ENCODE measurements at places on chromosomes 2 and 18.

DNA sequence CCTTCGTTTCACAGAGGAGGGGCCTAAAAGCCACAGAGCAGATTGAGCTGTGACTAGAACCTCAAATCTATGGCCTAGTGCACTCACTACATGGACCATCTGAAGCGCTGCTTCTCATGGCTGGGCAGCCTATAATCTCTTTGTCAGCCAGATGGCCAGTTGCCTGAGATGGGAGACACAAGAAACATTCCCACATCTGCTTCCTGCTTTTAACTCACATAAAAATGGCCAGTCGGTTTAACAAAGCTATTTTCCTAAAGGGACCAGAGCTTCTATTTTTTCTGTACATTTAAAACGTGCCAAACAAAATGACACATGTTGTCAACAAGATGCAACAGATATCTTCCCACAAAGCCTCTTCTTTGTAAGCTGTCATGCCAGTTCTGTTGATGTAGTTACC is 173.8 kb downstream of the GFPT1 start:
- DNase-seq = no peak

DNA sequence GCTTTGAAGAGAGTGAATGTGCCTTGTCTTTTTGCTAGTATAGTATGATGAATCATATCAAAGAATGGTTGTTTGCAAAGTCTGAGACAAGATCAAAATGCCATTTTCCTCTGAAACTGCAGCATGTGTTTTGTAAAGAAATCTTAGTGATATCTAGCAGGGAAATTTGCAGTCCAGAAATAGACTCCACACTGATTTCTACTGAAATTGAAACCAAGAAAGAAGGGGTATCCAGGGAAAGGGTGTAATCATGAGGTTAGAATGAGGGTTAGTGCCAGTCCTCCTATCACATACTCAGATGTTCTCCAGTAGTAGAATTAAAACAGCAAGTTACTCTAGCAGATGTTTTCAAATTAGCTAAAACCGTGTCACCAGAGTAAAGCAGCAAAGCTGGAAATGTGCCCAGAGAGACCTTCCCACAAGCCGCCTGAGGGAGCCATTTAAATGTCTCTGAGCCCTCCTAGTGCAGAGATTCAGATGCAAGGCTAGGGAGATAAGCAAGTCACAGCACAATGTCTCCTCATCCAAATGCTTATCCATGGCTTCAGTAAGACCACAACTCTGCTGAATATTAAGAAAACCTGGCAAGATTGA is 4.9 kb downstream of the DLGAP1 start:
- no peak for DNase-seq

DNA sequence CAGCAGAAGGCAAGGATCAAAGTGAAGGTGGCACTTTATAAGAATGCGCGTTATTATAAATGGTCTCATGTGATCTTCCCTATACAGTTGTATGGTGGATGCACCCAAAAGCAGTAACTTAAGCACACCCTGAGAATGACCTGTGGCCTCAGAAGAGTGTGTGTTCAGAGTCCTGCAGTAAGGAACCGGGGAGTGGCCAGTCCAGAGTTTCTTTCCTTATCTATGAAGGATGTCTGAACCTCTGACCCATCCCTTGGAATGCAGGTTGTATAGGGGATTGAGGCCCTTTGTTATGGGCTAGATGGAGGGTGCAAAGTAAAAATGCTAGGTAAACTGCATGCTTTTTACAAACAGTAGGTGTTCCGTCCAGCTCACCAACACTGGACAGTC is 43.6 kb upstream of the ANKRD44 start:
- DNase-seq = no peak

- DNase-seq = no peak
These were observed 1.1 kb downstream of the MAP3K20 start for GRCh38 chr2:173076581-173077345.

DNA sequence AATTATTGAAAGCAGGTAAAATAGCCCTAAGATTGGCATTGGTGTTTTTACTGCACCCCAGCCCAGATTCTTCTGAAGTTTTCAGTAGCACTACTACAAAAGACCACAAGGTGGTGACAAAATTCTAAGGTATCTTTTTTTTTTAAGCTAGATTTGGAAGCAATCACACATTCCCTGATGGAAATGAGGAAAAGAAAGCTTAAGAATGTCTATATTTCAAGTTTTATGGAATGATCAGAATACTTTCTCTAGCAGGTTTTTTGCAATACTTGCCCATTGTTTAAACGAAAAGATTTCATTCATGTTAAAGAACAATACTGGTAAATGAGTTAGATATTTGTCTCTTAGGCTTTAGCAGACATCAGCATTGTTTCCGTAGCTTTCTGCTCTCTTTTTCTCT is 32.1 kb upstream of the ZNF638 start:
- DNase-seq = peak; percentile 21

GRCh38 chr2:233460726-233461441 is 105.7 kb downstream of the USP40 start:
- no peak for DNase-seq

- DNase-seq = no peak
These were observed 56.2 kb downstream of the STRADB start for GRCh38 chr2:201507725-201508124.

DNA sequence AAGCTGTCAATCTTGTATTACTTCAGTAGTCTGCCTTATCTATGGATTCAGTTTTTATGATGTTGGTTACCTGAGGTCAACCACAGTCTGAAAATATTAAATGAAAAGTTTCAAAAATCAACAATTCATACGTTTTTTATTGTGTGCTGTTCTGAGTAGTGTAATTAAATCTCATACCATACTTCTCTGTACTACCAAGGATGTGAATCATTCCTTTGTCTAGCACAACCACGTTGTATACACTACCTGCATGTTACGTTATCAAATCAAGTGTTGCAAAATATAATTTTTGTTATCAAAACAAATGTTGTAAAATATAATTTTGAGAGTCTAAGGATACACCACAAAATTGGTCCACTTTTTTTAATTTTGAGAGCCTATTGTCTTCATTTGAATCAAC is 590.2 kb upstream of the SETBP1 start:
- DNase-seq = no peak

DNA sequence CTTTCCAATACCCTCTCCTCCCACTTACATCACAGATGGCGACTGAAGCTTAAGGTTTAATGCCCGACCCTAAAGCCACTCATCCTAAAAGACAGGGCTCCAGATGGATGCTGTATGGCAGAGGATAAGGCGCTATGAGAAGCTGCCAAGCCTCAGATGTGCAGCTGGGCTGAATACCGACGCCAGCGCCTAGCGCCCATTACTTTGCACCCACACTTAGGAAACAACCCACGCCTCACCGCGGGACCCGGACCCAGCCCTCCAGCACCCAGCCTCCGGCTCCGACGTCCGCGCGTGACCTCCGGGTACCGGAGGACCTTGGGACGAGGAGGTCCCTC is 335 bp downstream of the TRAK2 start:
- no peak for DNase-seq

DNA sequence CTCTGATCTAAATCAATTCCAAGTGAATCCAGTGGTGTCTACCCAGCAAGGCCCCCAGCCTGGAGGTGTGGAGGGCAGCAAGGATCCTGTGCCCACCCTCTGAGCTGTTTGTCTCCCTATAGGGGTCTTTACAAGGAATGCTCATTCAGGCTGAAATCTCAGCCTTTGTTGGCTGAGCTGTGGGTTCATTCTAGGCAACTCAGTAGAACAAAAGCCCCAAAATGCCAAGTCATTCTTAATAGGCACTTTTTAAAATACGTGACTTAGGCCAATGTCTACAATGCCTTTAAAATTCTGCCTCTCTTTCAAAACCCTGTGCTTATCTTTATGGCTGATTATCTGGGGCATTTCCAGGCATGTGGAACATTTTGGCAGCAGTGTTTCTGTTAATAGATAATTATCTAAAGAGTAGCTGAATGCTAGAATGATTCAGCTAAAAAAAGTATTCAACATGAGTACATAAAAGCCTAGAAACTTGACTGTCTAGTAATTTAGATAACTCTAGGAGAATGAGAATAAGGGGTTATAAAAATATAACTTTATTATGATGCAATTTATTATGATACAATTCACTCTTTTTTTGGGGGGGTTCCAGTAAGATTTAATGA is 7.4 kb downstream of the UGT1A6 start:
- DNase-seq = peak; percentile 53

DNA sequence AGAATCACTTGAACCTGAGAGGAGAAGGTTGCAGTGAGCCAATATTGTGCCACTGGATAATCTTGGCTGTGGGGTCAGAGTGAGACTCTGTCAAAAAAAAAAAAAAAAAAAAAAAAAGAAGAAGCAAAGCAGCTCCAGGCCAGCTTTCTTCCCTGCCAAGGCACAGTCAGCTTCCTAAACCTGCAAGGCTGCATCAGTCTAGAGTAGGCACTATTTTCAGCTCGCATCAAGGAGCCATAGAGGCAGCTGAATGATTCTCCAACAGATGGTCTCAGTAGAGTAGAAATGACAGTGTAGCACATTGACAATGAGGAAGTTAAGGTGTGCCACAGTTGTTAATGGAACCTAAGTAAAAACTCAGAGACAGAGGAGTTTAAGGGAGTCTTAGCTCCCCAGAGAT is 35.6 kb downstream of the BMP10 start:
- DNase-seq = no peak

GRCh38 chr18:8403713-8404112 is 205.5 kb upstream of the RAB12 start:
- DNase-seq = no peak

GRCh38 chr2:240551811-240552210 is 6.0 kb downstream of the ANKMY1 start:
- no peak for DNase-seq

- no peak for DNase-seq
These were observed 56.7 kb downstream of the ABCB11 start for GRCh38 chr2:168974428-168974827.

- no peak for DNase-seq
These were observed 769.6 kb upstream of the CRIM1 start for GRCh38 chr2:35585972-35586371.

GRCh38 chr2:119552902-119553301 is 8.7 kb downstream of the CFAP221 start:
- DNase-seq = no peak

DNA sequence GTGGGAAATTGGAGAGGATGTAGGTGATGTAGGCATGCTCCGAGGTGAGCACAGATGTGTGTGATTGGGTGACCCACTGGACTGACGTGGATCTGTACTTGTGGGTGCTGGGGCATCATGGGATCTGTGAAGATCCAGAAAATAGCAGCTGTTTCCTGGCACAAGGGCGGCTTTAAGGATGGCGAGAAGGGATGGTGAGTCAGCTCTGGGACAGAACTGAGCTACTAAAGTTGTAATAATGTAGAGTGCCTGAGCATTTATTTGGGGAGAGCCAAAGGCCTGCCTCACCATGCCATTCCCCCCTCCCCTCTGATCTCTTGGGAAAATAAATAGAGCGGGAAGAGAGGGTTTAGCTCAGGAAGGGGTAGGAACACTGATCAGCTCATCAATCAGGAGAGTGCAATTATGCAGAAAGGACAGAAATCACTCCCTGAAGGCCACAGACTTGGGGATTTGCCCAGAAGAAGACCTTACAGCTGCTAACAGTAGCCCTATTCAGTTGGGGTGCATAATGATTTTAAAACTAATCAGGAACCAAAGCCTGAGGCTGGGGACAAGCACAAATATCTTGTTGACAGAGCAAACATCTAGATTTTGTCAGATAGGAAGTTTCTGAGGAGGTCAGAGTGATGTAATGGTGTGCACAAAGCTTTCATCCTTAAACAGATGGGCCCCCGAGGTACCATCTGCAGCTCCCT is 30.3 kb downstream of the TANC1 start:
- DNase-seq = peak; percentile 49

DNA sequence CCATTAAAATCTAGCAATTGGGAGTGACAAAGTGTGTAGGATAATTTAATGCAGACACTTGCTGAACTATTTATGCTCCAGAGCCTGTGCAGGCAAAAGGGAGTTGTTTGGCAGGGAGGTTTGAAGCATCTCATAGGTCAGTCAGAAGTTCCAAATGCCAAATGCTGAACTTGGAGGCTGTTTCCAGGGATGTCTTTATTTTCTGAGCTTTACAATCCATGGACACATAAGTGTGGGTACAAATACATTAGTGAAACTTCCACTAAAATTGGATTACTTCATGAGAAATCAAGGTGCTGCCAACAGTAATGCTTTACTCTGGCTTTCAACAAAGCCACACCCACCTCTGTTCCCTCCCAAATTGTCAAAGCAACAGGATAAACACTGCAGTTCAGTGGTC is 422.1 kb upstream of the SETBP1 start:
- no peak for DNase-seq

DNA sequence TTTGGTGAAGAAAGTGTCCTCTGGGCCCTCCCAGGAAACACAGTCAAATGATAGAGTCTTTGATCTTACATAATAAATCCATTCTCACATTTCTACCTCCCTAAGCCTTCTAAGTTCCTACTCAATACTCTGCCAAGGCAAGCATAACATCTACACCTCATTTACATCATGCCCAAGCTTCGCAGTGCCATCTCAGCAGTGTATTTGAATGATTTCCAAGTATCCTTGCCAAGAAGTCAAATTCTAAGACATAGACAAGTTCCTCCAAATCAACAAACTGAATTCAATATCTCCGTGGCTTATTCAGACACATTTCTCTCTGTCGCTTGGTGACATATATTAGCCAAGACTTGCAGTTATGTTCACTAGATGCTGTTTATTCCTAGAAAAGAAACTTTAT is 8.1 kb upstream of the MLPH start:
- DNase-seq = no peak

- no peak for DNase-seq
These were observed 149.6 kb downstream of the ESCO1 start for GRCh38 chr18:21450913-21451312.

- DNase-seq = no peak
These were observed 22.4 kb downstream of the RAB1A start for GRCh38 chr2:65107530-65107929.

DNA sequence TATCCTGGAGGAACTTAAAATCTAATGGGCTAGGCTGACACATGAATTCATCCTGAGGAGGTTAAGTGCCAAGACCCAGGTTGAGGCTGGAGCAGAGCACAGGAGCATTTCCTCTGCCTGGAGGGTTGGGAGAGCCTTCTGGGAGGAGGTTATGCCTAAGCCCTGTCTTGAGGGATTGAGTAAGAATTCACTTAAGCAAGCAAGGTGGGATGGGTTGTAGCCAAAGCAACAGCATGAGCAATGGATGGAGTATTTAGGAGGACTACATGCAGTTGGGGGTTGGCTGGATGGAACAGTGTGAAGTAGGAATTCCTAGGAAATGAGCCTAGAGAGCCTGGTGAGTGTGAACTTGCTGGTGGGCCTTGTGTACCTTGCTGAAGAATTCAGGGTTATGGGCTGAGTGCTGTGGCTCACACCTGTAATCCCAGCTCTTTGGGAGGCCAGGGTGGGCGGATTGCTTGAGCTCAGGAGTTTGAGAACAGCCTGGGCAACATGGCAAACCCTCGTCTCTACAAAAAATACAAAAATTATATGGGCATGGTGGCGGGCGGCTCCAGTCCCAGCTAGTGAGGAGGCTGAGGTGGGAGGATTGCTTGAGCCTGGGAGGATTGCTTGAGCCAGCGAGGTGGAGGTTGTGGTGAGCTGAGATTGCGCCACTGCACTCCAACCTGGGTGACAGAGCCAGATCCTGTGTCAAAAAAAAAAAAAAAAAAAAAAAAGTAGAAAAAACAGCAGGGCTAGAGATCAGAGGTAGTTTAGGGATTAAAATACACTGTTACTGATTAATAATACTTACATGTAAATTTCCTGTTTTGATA is 22.2 kb downstream of the TANC1 start:
- DNase-seq = no peak

Measured in stromal cell of bone marrow (primary cell).